ENCODE measurements at places on chromosomes 5 and 9.
A peak's percentile ranks its signal among the peaks of the same experiment; 100 is the strongest.

DNA sequence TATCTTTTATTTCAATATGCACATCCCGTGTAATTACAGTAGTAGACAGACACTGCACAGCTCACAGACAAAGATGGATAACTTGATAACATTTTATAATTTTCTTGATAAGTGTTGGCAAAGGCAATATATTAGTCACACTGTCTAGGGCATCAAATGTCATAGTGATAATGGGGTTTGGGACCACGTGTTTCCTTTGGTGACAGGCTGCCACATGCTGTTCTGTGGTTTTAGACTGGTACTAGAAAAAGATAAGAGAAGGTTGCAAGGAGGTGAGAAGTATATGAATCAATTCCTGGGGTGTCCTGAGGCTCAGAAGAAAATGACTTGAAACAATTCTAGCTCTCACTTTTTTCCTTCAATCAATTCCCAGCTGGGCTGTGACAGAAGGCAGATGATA is 258.8 kb upstream of the CHD1 start:
- DNase-seq = no peak

GRCh38 chr9:35549441-35549840 is 55.6 kb upstream of the TESK1 start:
- DNase-seq = no peak

DNA sequence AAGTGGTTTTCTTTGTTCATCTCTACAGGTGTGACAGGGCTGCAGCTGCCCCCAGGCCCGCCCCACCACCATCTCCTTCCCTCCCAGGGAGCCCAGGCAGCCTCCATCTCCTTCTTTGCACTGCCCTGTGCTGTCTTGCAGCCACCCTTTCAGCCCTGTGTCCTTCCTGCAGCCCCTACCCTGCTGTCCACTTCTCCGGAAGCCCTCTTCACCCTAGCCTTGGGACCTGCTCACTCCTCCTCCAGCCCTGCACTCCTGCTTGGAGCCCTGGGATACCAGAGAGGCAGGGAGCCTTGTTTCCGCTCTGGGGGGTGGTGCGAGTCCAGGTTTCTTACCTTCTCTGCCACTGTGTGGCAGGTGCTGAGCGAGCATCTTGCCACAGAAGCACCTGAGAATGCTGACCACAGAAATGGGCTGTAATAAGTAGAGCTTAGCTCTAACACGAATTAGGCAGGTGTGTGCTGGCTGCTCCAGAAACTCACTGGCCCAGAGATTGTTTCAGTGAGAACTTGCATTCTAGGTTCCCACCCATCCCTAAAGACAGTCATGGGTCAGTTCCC is 51.3 kb upstream of the GADD45G start:
- no peak for DNase-seq

- no peak for DNase-seq
Observed at GRCh38 chr9:35374910-35375309, 115.0 kb upstream of the RUSC2 start.

- peak; percentile 55 for DNase-seq
Observed at GRCh38 chr9:111037708-111038330, 451 bp downstream of the LPAR1 start.

DNA sequence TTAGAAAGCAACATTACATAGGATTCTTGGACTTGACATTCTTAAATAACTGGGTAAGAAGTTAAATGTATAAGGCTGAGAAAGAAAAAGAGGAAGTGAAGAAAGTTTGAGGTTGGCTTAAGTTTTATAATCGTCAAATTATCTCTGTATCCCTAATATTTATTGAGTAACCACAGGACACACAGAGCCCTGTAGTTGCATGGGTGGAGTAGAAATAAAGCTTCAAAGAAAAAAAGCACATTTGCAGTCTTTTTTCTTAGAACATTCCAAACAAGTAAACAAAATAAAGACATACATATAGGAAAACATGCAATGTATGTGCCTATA is 137.0 kb downstream of the CCDC192 start:
- no peak for DNase-seq
